T1000 (cell line): ENCODE measurements at places on chromosomes 6 and 20.

DNA sequence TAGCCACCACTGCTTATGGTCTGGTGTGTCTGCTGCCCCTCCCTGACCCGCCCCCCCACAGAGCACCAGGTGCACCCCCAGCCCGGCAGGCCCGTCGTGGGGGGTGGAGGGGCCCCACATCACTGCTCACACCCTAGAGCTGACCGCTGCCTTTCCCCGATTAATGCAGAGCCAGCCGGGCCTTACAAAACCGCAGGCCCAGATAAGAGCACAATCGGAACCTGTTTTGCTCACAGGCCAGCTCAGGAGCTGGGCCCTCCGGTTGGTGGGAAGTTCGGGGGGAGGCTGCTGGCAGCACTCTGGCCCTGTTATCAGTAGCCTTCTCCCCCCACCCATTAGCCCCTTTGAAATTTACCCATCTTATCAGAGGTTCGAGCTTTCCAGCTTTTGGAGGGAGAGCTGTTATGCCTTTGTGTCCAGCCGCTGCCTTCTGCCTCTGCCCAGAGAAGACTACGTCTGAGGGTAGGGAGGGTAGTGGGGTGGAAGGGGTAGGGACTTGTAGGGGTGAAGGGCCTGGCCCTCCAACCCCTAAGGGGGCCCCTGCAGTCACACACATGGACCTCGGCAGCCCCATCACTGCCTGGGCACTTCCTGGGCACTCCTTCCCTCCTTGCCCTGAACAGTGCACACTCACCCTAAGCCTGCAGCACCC lies 6.9 kb upstream of the SPDEF start:
- no peak for DNase-seq

DNA sequence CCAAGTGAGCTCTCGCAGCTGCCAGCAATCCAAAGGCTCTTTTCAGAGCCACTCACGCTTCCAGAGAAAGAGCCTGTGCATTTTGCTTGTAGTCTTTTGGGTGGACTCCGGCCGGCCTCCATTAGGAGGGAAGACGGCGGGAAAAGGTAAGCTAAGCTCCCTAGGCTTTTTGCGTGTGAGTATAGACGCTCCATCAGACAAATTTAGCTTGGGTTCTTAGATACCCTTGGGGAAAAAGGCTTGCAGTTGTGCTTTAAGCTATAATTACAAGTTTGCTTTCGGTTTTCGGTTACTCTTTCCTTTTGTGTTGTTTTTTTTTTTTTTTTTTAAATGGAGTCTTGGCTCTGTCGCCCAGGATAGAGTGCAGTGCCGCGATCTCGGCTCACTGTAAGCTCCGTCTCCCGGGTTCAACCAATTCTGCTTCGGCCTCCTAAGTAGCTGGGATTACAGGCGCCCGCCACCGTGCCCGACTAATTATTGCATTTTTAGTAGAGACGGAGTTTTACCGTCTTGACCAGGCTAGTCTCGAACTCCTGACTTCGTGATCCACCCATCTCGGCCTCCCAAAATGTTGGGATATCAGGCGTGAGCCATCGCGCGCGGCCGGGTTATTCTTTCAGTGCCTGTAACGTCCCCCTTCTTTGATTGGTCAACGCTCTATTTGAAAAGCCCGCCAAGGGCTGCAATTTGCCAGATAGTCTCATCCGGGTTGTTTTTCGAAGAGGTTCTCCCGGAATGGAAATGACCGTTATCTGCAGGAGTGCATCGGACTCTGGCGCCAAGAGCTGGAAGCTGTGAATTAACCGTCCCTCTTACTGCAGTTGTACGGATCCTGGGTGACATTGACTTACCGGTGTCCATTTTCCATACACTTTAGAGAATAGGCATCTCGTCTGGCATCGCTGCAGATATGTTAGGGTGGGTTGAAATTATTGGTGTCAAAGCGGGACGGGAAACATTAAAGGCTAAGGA lies 18.1 kb downstream of the OR2B2 start:
- DNase-seq, result peak; percentile 75

- no peak for DNase-seq
Measured at GRCh38 chr20:48360342-48360975, 467.3 kb downstream of the PREX1 start.

GRCh38 chr20:15547119-15547518 lies 1026.1 kb downstream of the KIF16B start:
- no peak for DNase-seq

DNA sequence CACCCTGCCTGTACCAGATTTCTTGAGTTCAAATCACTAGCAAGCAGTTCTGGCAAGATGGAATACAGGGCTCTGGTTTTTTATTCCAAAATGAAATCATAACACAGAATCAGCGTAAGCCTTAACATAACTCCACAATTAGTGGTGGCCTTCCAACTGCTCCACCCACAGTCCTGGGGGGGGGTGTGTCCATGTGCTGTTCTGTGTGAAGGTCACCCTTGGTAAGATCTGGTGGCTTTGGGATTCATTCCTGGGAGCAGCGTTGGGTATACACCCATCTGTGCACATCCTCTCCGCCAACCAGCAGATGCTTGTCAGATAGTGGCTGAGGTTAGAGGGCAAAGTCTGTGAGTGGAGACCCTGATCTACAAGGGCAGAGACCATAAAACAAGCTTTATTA lies 49.9 kb upstream of the CD83 start:
- DNase-seq, result no peak

- no peak for DNase-seq
Measured at GRCh38 chr20:219290-220115, 7.6 kb upstream of the DEFB129 start.

DNA sequence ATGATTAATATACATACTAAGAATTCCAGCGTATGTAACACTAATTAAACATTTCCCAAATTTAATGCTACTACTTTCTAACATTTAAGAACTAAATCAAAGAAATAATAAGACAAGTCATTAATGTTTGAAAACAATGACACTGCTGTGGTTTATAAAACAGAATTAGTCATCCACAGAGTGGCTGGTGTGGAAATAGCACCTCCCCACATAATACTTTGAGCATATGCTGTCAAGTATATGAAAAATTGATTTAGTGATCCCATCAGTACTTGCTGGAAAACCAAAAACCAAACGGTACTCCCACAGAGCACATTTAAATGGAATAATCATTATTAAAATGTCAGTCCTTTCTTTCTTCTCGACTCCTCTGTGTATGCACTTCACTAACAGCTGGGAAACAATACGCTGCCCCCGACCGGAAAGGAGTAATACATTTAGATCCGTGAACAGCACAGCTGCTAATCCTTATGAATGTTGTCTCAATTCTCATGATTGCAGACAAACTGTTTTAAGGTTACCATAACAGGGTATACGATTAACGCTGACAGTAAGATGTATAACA lies 78.4 kb downstream of the PREP start:
- no peak for DNase-seq
